T-cell (primary cell): ENCODE measurements at places on chromosomes 2 and 18. TPM values are rescaled to one million over a fixed set of nuclear protein-coding genes. Genes with fewer than 3 reads are reported as not detected.

- DNase-seq = no peak
These were observed 50.4 kb downstream of the PLEKHA3 start for GRCh38 chr2:178530625-178531142.

GRCh38 chr2:199979832-199980628 lies 24.6 kb downstream of the MAIP1 start:
- peak; percentile 64 for DNase-seq

DNA sequence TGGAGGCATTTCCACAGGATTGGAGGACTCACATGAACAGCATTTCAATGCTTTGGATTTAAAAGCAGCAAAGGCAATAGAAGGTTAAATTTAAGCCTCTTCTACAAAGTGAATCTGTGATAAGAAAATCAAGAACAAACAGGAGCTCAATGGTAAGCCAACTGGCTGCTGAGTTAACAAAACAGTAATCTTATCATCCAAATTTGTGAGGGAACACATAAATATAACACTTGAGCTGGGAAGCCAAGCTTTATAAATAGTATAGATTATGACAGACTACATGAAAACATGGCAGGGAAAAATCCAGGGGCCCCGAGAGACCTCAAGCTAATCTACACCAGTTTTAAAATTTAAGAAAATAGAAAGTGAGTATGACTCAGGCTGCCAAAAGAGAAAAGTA lies 108.5 kb upstream of the PGAP1 start:
- no peak for DNase-seq

Gene MEP1B
- not detected for total RNA-seq

Gene CAPN14
- total RNA-seq = 0.76 TPM

DNA sequence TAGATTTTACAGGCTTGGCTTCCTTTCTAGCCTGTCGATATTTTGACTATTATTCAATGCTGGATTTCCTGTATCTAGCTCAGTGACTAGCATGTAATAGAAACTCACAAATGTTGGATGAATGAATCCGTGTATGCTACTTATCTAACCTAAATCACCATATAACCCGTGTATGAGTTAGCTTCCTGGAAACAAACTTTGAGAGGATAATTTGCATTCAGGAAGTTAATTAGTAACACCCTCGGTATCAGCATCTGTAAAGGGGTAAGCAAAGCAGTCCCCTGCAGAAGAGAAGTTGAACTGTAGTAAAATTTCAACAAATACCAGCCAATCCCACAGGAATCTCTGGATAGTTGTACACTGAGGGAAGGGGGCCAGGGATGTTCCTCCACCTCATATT lies 269.4 kb upstream of the LRATD1 start:
- no peak for DNase-seq

Gene MARCO
- total RNA-seq = not detected

Gene YIPF4
- total RNA-seq = 17.1 TPM

GRCh38 chr2:181036848-181037603 lies 56.6 kb downstream of the UBE2E3 start:
- no peak for DNase-seq

- no peak for DNase-seq
These were observed 30.4 kb downstream of the CTAGE1 start for GRCh38 chr18:22387364-22387763.

DNA sequence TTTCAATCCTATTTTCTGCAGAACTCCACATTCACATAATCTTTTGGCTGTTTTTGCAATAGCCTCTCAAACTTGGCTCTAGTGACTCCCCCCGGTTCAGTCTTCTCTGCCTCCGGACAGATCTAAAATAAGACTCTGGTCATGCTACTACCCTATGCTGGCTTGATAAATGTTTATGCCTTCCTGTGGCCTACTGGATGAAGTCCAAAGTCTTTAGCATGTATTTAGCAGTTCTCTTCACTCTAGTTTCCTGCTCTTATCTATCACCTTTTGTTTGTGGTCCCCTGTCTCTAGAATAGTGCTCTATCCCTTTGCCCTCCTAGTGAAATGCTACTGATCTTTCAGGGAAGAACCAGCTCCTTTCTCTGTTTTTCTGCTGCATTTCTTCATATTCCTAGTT lies 14.4 kb downstream of the ADCYAP1 start:
- no peak for DNase-seq

GRCh38 chr18:75454022-75454795 lies 26.7 kb upstream of the SMIM21 start:
- no peak for DNase-seq

GRCh38 chr2:28523902-28524301 lies 28.0 kb downstream of the PLB1 start:
- no peak for DNase-seq

Gene KCNG3
- total RNA-seq = 0.25 TPM

- no peak for DNase-seq
These were observed 231.4 kb downstream of the HAUS1 start for GRCh38 chr18:46335534-46336101.

DNA sequence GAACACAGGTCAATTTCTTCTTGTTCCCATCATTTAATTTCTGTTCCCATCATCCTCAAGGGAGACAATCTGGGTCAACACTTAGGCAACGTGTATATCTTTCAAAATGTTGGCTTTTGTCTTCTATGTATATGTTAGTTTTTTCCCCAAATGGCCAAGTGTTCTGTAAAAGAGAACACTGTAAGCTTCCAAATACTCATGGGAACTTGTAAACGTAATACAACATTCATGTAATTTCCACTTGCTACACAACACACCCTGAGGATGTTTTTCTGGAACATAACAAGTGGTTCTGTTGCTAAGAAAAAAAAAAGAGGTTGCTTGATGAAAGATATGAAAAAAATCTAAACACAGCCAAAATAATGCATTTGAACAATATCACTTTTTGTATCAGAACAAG lies 149.1 kb downstream of the ATAD2B start:
- DNase-seq = no peak

- no peak for DNase-seq
These were observed 547 bp downstream of the SLC35F5 start for GRCh38 chr2:113755835-113756354.

- no peak for DNase-seq
These were observed 54.0 kb downstream of the NAT8 start for GRCh38 chr2:73588177-73588576.

Gene ATP6V1B1
- total RNA-seq = not detected

Gene FN1
- total RNA-seq = not detected

Gene CAMKMT
- 18.9 TPM for total RNA-seq
